ENCODE measurements at places on chromosomes 4 and X.

- DNase-seq = no peak
Observed at GRCh38 chrX:153722704-153723350, 1.4 kb downstream of the BCAP31 start.

- DNase-seq = no peak
Observed at GRCh38 chr4:62513306-62513705, 1313.2 kb downstream of the ADGRL3 start.

DNA sequence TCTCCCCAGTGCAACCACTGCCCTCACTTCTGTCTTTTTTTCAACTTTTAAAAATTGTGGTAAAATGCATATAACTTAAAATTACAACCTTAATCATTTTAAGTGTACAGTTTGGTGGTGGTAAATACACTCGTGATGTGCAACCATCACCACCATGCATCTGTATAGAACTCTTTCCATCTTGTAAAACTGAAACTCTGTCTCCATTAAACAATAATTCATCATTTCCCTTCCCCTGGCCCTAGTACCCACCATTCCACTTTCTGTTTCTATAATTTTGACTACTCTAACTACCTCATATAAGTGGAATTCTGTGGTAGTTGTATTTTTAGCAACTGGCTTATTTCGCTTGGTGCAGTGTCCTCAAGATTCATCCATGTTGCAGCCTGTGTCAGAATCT, 6.8 kb upstream of the CTBP1 start:
- DNase-seq = no peak

GRCh38 chrX:15755091-15755490, 17.0 kb downstream of the CA5B start:
- DNase-seq = no peak

GRCh38 chr4:25783943-25784342, 78.8 kb downstream of the SEL1L3 start:
- DNase-seq = no peak

DNA sequence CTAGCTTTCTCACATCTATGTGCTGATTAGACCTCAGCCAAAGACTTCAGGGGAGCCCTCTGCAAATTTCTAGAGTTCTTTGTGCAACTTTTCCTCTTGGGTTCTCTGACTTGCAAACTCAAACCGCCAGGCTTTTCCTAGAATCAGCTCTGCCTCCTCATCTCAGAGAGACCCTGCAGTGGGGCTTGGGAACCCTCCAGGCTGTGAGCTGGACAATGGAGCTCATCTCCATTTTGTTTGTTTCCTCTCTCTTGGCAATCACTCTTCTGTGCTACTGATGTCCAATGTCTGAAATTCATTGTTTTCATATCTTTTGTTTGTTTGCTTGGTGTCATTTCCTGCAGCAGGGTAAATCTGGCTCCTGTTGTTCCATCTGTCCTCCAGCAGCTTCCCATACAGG, 33.0 kb downstream of the GYPB start:
- DNase-seq = no peak

- no peak for DNase-seq
Observed at GRCh38 chr4:182846036-182846435, 71.2 kb downstream of the DCTD start.

GRCh38 chrX:84865113-84865512, 138.6 kb upstream of the APOOL start:
- DNase-seq = no peak

DNA sequence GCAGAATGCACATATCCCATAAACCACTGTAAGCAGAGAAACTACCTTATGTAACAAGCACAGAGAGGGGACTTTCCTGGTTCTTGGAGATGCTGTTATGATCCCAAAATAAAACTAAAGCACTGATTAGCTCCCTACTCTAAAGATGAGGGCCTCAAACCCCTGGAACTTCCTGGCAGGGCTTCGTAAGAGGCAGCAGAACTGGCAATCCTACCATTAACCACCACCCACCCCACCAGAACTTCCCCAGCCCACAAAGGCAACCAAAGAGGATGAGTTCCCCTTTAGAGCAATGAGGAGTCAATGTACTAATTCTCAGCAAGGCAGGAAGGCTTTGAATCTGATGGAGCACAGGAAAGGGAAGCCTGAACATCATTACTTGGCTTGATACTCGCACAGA, 436.5 kb upstream of the FRG1 start:
- no peak for DNase-seq

DNA sequence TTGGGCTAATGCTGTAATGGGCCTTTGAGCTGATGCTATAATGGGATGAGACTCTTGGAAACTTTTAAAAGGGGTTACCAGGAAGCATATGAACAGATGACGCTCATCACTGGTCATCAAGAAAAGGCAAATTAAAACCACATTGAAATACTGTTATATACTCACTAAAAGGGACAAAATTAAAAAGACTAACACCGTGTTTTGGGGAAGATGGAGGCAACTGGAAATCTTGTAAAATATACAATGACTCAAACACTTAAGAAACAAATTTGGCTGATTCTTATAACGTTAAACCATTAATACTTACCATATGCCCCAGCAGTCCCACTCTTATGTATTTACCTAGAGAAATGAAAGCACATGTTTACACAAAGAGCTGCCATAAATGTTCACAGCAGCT, 207.2 kb upstream of the GPRIN3 start:
- no peak for DNase-seq

- no peak for DNase-seq
Observed at GRCh38 chrX:41785685-41786084, 61.7 kb downstream of the GPR82 start.

DNA sequence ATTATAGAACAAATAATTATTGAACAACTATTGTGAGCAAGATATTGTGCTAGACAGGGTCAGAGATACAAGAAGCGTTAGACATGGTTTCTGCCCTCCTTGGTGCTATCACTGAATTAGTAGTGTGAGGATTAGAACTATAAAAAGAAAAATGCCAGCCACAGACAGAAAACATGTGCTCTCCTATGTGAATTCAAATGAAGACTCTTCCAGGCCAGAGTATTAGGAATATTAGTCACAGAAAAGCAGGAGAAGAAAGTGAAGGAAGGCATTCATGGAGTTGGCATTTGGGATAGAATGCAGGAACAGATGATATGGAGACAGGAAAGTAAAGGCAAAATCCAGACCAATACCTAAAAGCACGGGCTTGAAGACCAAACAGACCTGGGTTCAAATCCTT, 179.6 kb upstream of the TENM3 start:
- no peak for DNase-seq

DNA sequence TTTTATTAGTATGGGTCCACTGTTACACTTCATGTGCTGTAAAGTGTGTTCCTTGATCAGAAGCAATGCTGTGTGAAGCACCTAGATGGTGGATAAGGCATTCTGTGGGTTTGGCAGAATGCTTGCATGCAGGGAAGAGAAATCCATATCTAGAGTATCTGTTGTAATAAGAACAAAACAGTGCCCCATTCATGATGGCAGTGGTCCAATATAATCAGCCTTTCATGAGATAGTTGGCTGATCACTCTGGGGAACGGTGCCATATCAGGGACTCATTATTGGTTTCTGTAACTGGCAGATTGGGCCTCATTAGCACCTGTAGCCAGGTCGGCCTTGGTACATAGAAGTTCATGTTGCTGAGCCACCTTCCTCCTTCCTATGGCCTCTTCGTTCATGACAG, 28.7 kb downstream of the STIM2 start:
- DNase-seq = no peak

DNA sequence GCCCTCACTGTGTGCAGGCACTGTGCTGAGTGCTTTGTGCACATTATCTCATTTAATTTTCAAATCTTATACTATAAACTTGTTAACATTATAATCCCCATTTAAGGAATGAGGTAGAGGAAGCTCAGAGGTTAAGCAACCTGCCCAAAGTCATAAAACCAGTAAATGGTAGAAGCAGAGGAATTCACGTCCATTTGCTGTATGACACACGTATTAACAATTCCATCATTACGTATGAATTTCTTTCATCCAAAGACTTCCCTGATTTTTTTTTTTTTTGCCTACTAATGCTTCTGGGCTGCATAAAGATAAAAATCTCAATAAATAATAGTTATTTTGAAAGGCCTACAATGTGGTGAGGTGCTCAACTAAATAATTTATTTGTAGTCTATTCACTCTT, 64.5 kb upstream of the H2AZ1 start:
- no peak for DNase-seq

GRCh38 chr4:119946359-119946758, 120.3 kb downstream of the MAD2L1 start:
- DNase-seq = no peak

- DNase-seq = no peak
Observed at GRCh38 chr4:78938474-78938867, 767 bp downstream of the PAQR3 start.

GRCh38 chr4:173990869-173991210, 292.6 kb downstream of the FBXO8 start:
- no peak for DNase-seq

- no peak for DNase-seq
Observed at GRCh38 chr4:121551271-121551670, 145.5 kb downstream of the ANXA5 start.

- no peak for DNase-seq
Observed at GRCh38 chr4:67549123-67549522, 3.8 kb upstream of the CENPC start.

DNA sequence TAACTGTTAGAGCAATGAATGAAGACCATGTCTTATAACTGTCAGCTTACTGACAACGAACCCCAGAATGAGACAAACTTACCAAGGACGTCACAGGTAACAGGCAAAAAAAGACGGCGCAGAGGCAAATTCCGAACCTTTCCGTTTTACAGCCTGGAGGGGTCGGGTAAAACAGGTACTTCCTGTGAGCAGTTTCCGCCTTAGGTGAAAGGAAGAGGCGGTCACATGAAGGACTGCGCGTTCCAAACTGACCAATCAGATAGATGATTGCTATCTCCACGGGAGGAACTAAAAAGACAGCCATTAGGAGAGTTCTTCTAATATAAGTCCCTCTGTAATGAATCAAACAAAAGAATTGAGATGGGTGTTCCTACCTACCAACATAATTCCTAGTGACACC, at the start of gene COX7B2:
COX7B2 (minus strand) TSS at position 168 of the 400 bp plus-strand sequence. CDS start 174,053 bp downstream, outside the sequence.
- no peak for DNase-seq

GRCh38 chr4:112321776-112322684, 24.9 kb downstream of the ALPK1 start:
- peak; percentile 81 for DNase-seq

GRCh38 chr4:77240469-77241066, 83.6 kb downstream of the CCNG2 start:
- peak; percentile 61 for DNase-seq

DNA sequence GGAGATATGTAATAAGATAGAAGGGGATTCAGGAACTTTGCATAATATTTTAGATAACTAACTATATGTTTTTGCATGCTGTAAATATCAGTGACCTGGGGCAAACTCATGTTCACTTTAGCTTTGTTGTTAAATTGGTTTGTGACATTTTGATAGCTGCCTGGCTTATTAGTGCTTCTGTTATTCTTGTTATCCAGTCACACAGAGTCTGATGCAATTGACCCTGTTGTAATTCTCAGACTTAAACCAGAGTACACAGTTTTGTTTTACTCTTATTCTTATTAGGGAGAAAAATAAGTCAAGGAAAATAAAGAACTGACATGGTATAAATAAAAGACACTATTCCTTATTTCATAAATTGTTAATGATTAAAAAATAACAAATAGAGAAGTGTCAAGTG, 516.7 kb upstream of the SLIT2 start:
- DNase-seq = no peak

- no peak for DNase-seq
Observed at GRCh38 chrX:51922561-51922960, 29.1 kb downstream of the MAGED1 start.

DNA sequence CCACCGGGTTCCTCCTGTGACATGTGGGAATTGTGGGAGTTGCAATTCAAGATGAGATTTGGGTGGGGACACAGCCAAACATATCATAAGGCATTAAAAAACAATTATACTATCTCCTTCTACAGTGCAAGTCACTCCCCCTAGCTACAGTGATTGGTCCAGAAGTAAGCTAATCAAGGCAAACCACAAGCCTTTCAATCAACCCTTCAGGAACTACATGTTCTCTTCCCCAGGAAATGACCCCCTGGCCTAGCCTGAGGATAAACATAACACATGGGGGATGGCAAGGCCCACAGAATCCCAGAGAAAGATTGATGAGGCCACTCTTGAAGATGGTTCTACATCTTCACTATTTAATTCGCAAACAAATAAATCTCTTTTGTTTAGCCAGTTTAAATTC, 25.2 kb upstream of the FAM241A start:
- no peak for DNase-seq

DNA sequence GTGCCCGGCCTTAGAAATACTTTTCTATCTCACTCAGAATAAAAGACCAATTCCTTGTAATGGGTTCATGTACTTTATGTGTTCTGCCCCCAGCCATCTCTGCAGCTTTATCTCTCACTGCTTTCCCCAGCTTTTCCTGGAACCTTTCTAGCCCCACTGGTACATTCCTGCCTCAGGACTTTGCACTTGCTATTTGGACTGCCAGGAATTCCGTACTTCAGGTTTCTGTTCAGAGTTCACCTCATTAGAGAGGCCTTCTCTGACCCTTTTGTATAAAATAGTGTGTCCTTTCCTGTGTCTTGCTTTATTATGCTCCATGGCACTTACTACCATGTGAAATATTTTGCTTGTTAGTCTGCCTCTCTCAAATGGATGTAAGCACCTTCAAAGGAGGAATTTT, 112.5 kb downstream of the PDLIM5 start:
- DNase-seq = no peak
